ENCODE measurements at places on chromosomes 13 and 19.

DNA sequence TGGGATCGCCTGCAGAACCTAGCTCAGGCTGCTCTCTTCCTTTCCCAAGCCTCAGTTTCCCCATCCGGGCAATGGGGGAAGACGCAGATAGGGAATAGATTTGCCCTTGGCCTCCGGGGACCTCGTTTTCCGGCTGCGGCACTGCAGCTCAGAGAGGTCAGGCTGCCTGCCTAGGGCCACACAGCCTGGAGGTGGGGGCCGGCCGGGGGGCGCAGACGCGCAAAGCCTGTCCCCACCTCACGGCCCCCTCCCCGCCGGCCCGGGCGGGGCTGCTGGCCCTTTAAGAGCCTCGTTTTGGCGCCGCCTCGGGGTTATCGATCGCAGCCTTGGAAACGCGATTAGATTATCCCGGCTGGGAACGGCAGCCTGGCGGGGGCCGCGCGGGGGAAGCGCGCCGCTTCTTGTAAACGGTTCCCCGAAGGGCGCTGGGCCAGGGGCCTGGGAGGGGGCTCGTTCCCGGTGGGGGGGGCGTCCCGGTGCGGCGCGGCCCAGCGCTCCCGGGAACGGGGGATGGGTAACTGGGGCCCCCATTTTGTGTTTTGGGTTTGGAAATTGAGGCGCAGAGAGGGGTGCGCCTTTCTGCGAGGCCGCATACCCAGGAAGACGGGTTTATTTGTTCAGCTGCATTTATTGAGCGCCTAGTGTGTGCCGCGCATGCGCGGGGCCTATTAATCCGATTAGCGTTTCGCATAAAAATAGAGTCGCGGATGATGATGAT is 23.4 kb upstream of the TCF3 start:
- no peak for DNase-seq

- no peak for DNase-seq
Observed at GRCh38 chr13:51523082-51523518, 61.2 kb upstream of the WDFY2 start.

- DNase-seq = no peak
Observed at GRCh38 chr13:27012482-27013197, 159.0 kb downstream of the USP12 start.

DNA sequence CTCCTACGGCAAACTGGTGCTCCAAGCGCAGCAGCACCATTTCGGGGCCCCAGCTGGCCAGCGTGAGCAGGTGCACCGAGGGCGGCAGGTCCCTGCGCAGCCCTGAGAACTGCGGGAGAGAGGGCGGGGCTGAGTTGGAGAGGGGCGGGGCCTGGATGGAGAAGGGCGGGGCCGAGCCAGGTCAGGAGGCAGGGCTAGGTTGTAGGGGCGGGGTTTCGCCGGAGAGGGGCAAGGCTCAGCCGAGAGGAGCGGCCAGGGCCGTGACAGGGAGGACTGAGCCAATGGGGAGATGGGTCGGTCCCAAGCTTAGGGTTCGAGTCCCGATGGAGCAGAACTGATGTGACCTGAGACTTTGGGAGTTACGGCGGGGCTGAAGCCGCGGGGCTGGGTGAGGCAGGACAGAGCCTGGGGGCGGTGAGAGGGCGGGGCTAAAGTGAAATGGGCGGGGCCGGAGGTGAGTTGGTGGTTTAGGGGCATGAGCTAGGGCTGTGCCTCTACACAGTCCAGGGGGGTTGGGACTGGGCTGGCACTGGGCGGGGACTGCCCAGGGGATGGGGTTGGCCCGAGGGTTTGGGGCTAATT is 19.0 kb downstream of the MAN2B1 start:
- no peak for DNase-seq

DNA sequence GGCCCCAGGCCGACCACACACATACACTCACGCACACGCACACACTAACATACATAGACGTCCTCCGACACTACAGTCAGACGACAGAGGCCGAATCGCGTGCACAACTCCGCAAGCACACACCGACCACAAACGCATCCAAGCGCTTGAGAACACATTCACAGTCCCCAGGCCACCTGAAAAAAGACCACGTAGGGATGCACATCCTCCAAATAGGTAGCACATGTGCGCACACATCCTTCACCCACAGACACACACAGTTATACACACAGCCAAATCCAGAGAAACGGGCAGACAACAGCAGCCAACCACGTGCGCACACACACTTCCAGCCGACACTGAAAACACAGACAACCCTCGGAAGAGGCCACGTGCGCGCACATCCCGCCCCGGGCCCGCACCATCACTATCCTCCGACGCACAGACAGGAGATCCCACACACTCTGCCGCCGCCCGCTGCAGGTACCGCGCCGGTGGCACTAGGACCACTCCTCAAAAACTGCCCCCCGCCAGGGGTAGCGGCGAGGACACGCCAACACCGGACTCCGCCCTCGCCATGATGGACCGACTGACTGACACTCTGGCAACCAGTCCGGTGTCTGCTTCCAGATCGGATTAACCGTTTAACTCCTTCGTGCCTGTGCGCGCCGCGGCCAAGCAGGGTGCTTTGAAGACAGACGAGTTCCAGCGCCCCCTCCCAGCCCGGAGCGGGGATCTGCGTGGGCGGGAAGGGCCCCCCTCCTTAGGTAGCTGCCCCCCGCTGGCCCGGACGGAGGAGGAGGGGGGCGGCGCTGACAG is 493 bp upstream of the PDE4A start:
- DNase-seq = no peak

- DNase-seq = no peak
Observed at GRCh38 chr19:45483033-45483432, 13.8 kb downstream of the RTN2 start.

- no peak for DNase-seq
Observed at GRCh38 chr19:49605605-49606004, 14.6 kb downstream of the PRR12 start.

Data from effector memory CD4-positive, alpha-beta T cell (primary cell).